ENCODE measurements at places on chromosomes 2 and 18. TPM values are rescaled to one million over a fixed set of nuclear protein-coding genes. Genes with fewer than 3 reads are reported as not detected.
A peak's percentile ranks its signal among the peaks of the same experiment; 100 is the strongest.

Gene FAM228A
- total RNA-seq: not detected

GRCh38 chr2:28821295-28821958, 10.8 kb downstream of the SPDYA start:
- DNase-seq: peak; percentile 38

Gene CPO
- not detected for total RNA-seq

DNA sequence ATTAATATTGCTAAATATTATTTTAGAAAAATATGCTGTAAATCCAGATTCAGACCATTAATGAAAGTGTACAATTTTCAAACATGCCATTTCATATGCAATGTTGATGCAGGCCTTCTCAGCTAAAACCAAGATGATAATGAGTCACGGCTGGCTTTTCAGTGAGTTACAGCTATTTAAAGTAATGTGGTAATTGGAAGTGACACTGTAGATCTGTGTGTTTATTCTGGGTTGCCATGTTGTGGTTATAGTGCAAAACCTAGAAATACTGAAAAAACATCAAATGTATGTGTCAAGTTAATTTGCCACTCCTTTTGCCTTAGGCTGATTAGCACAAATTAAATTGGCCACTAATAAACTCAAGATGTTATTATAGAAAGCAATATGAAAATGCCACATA, 506.6 kb downstream of the ERBB4 start:
- peak; percentile 54 for DNase-seq

GRCh38 chr2:241532168-241532567, 23.8 kb upstream of the STK25 start:
- no peak for DNase-seq

- no peak for DNase-seq
Observed at GRCh38 chr18:24860978-24861680, 400.7 kb downstream of the HRH4 start.

DNA sequence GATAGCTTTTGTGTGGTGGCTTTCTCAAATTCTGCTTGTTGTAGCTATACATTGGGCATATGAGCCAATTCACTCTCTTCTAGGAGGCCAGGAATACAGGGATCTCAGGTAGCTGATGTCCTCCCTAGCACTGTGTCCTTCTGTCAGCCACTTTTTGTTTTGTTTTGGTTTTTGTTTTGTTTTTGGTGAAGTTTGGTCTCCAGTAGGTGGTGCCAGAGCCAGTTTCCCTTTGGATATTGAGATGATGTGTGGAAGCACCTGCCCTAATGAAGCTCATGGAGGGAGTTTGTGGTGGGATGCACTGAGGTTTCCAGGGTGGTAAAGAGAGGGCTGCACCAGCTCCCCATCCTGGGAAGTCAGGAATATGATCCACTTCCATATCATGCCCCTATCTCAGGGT, 100.5 kb upstream of the VWC2L start:
- no peak for DNase-seq

DNA sequence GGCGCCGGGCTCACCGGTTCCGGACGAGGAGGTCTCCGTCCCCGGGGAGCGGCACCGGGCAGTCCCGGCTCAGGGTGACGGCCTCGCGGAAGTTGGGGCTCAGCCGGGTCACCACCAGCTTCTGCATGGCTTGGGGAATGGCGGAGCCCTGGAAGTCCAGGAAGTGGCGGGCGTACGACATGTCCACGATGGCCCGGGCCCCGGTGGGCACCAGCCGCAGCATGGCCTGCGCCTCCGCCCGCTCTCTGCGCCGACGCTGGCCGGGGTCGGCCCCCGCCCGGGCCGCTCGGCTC, 157 bp downstream of the PTGR3 start:
- no peak for DNase-seq

DNA sequence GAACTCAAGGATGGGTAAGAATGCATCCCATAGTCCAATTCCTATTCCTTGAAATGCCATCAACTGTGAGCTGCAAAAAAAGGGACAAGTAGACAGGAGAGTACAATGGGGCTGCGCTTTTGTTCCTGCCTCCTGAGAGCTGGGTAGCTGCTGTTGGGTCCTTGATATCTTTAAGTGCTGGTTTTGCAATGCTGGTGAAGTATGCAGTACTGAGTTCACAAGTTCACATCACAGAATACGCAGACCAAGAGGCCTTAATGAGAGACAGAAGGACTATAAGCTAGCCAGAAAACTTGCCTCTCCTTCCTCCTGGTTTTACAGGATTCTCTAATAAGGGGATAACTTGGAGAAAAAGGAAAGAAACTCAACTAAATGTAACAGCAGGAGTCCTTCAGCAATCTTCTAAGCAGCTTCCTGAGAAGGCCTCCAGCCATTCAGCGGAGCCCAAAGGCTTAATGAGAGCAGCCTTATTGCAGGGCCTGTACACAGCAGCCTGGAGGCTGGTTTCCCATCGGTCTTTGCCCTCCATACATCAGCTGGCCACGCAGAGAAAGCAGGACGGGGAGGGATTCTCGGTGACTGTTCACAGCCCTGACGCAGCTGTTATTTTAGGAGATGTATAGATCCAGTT, 293.1 kb downstream of the CDCA7 start:
- DNase-seq: no peak

DNA sequence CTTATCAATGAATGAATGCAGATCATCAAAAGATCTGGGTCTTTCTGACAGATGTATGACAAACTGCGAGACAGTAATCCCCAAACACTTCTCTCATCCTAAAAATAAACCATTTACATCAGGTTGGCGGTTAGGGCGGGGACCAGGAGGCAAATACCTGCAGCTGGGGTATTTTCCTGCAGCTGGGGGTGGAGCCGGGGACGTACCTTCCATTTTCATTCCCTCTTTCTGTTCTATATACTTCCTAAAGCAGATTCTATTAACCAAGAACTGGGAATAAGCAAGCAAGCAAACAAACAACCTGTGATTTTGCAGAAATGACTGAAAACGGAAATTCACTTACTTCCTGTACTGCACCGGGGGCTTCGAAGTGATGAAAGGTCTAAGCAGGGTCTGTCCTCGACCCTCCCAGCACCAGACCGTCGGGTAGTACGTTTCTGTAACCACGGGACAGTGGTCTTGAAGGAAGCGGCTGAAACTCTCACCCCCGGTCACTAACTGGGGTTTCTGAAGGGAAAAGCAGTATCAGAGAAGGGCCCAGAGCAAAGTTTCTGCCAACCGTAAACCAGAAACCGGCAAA, 1.2 kb downstream of the ABHD3 start:
- DNase-seq: no peak
